ENCODE measurements at places on chromosomes 3 and 15. TPM values are rescaled to one million over a fixed set of nuclear protein-coding genes. Genes with fewer than 3 reads are reported as not detected.

Gene GOLGA8F
- under 0.01 TPM for total RNA-seq

Gene RPP25
- total RNA-seq: 0.34 TPM

Gene CYP8B1
- not detected for total RNA-seq

Gene MORF4L1
- 204 TPM for total RNA-seq

Gene CNTN3
- 0.17 TPM for total RNA-seq

Gene ZBBX
- total RNA-seq: not detected

Gene CACNA2D3
- not detected for total RNA-seq

Gene A4GNT
- total RNA-seq: not detected

Gene C3orf20
- total RNA-seq: not detected

Data from bronchial smooth muscle cell (primary cell).